CD4-positive, CD25-positive, alpha-beta regulatory T cell (primary cell): ENCODE measurements at places on chromosomes 7 and 10.

DNA sequence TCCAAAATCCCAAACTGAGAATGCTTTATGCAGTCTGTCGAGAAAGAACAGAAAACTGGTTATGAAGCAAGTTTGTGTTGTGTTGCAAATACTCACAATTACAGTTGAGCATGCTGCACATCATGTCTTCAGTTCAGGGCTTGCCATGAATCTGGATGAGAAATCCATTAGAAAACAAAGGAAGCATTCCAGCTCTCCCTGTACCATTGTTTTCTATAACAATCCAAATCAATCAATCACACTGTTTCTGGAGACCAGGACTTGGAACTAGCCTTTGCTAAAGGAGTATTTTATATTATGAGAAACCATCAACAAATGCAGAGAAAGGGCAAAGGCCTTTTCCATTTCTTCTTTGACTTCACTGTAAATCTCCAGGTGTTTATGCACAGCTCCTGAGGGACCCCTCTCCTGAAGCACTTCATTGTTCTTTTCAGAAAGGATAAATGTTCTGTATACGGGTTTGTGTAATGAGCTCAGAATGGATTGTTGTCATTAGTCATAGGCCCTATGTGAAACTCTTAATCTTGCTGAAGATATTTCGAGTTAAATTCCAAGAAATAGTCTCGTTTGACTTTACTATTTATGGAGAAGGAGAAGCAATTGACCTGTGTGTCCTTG is 364.7 kb upstream of the POM121L12 start:
- DNase-seq, result no peak

GRCh38 chr7:27152816-27153442 is 546 bp upstream of the HOXA3 start:
- DNase-seq, result no peak

DNA sequence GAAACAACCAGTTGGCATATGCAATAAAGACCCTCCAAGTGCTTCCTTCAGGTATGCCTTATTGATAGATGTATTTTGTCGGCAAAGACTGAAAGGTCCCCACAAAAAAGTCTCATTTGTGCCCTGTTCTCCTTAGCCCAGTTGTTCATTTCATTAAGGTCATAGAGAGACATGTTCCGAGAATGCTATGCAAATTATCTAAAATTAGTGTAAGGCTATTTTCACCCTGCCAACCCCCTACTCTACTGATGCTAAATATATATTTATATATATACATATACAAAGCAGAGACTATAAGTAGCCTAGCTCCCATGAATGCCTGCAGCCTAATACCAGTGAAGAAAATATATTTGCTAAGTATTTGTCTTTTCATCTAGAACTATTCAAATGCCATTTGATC is 96.7 kb upstream of the ADO start:
- DNase-seq, result no peak

DNA sequence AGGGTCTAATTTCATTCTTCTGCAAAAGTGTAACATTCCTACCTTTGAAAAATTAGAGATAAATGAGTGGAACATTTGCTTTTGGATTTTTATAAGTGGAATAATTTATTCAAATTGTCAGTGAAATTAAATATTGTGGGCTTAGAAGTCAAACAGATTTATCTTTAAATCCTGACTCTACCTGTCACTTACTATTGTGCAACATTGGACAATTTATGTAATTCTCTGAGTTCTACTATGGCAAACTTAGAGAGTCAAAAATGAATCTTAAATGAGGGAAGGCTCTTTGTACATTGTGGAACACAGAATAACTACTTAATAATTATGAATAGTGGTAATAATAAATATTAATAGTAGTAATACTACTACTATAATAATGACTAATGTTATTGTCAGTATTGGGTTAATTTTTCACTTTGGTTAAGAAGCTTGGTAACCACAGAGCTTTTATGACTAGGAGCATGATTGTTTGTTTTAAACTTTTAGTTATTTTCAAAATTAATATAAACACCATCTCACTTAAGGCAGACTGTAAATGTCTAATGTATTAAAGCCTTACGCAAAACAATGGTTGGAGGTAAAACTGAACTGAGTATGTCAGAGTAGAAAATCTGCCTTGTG is 70.0 kb downstream of the PRKG1 start:
- DNase-seq, result no peak

- no peak for DNase-seq
Measured at GRCh38 chr7:47355684-47356083, 226.2 kb downstream of the TNS3 start.

- no peak for DNase-seq
Measured at GRCh38 chr7:114842551-114843065, 79.3 kb upstream of the MDFIC start.

GRCh38 chr7:55065079-55065478 is 46.3 kb downstream of the EGFR start:
- DNase-seq, result no peak

DNA sequence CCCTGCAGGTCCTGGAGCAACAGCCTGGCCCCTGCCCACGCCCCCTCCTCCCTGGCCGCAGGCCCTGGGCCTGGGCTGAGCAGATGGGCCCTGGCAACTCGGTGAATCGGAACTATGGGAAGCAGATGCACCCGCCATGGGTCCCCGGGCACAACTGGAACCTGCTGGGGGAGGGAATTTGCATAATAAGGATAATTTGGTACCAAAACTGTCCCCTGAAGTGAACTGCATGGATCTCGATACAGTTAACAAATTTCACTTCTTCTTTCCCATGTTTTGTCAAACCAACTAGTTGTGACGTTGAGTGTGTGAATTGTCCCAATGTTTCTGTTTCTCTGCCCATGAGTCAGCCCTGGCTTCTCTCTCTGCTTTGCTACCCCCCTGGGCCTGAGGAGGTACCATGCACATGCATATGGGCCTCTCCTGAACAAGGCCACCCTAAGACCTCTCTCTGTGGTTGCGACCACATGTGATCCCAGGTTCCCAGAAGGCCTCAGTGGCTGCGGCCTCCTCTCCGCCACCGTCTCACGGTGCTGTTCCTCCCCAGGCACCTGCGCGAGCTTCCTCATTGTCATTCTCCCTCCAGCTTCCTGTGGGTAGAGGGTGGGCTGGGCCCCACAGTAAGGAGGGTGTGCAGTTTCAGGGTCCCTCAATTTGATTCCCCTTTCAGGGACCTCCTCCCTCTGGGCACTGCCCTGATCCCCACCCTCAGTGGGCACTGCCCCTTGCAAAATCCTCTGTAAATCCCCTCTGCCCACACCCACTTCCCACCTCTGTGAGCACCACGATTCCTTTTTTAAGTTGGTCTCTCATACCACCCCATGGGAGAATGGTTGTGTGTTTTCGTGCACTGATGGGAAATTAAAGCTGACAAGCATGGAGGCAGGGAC is 40.0 kb downstream of the FIGNL1 start:
- DNase-seq, result no peak

DNA sequence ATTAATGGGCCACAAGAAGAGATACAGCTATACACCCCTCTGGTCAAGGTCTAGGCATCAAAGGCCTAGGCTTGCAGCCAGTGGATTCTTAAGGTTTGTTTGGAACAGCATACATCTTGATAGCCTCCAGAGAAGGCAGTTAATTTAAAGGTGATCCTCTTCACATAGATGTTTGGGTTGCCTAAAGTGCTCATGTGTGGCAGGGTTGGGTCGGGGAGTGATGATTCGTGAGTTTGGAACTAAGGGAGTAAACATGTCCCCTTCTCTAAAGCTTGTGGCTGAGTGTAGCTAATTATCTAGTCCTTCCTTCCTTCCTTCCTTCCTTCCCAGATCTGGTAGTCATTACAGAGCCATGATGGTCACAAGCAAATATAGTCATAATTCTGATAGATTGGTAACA is 12.4 kb downstream of the PCLO start:
- no peak for DNase-seq

DNA sequence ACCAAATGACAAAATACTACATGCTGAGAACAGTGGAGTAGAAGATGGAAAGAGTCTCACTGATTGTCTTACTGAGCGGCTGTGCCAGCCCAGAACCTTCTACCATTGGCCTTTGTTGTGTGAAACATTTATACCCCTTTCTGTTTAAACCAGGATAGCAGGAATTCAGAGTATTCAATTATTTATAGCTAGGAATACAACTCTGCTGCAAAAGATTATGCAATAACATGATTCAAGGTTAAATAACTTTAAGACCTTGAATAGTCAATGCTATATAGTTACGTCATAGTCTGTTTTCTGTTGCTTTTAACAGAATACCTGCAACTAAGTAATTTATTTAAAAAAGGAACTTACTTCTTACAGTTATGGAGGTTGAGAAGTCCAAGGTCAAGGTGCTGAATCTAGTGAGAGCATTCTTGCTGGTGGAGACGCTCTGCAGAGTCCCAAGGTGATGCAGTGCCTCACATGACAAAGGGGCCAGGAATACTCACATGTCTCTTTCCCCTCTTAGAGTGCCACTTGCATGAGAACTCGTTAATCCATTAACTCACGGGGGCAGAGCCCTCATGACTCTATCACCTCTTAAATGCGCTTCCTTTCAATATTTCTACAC is 371.8 kb downstream of the MDFIC start:
- no peak for DNase-seq

GRCh38 chr7:27435461-27435860 is 192.9 kb downstream of the EVX1 start:
- DNase-seq, result no peak

DNA sequence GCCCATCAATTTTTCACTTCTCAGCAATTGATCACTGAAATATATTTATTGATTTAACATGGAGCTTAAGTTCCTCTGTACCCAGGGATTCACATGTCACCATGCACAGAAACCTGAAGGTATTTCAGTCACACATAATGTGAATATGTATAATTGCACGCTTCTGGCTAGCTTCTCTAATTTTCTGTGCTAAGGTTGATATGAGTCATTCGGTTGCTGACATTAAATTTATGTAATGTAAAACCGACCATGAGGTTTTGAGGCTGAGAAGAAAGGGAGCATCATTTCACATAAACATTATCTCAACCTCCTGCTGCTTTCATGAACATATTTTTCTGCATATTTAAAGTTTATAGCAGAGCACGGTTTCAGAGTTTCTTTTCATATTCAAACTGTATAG is 381.0 kb upstream of the TPK1 start:
- DNase-seq, result no peak

DNA sequence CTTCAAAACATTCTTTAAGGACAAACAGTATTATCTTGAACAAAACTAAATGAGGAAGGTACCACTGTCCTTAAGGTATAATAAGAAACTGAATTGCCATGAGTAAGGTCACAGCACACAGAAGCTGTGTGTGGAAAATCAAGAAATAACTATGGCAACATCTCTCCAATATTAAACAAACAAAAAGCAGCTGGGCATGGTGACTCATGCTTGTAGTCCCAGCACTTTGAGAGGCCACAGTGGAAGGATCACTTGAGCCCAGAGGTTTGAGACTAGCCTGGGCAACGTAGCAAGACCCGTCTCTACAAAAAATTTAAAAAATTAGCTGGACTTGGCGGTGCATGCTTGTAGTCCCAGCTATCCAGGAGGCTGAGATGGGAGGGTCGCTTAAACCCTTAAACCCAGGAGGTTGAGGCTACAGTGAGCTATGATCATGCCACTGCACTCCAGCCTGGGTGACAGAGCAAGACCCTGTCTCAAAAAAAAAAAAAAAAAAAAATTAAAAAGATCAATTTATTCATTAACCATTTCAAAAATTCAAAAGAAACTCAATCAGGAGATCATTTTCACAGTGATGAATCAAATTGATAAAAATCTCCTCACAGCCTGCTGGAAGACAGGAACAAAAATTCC is 195.4 kb downstream of the SKIDA1 start:
- no peak for DNase-seq

DNA sequence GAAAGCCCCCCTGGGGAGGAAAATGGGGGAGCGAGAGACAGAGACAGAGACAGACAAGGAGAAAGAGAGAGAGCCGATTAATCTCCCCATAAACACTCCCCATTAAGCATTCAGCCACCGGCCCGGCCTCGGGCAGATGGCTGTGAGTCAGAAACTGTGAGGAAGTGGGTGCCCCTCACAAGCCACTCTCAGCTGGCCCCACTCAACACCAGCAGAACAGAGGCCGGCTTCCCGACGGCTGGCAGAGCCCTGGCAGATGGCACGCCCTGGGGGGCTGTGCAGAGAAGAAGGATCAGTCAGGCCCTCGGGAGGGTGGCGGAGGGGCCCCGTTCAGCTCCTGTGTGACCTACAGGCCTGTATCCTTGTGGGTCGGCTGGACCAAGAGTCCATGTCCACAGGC is 41.2 kb downstream of the CAMK2B start:
- no peak for DNase-seq

GRCh38 chr10:51800121-51800520 is 100.7 kb upstream of the CSTF2T start:
- no peak for DNase-seq

DNA sequence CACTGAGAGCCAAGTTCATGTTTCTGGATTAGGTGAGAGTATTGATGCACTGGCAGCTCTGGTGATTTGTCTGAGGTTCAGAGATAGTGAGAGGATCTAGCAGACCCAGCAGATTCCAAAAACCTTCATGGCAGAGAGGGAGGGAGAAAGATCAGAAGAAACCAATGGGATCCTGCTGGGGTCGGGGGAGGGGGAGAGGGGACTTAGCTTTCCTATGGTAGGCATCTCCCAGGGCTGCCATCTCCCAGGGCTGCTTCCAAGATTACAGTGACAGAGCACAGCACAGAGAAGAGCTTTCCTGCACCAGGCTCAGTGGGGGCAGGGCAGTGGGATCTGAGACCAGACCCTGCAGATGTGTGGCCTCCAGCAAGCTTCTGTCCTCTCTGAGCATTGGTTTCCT is 76.8 kb upstream of the GDF10 start:
- no peak for DNase-seq

- DNase-seq, result no peak
Measured at GRCh38 chr7:28533267-28533666, 120.9 kb downstream of the CREB5 start.

DNA sequence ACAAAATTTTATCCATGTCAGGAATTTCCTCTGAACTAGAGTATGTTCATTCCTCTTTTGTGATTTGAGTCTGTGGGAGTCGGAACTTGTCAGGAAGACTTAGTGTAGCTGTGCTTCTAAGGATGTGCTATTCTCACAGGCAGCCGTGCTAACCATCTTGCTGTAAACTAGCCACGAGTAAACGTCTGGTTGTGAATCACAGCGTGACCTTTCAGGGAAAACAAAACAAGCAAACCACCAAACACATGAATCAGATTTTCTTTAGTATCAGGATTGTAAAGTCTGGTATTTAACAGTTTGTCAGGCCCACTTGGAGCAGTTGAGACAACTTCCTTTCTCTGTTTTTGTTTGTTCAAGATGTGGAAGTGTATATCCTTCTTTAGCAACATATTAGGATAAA is 32.0 kb downstream of the AUTS2 start:
- no peak for DNase-seq
